NCI-H748 treated with DMSO at 0.1 percent for 48 hours (cell line): ENCODE measurements at places on chromosomes 2 and 18.

DNA sequence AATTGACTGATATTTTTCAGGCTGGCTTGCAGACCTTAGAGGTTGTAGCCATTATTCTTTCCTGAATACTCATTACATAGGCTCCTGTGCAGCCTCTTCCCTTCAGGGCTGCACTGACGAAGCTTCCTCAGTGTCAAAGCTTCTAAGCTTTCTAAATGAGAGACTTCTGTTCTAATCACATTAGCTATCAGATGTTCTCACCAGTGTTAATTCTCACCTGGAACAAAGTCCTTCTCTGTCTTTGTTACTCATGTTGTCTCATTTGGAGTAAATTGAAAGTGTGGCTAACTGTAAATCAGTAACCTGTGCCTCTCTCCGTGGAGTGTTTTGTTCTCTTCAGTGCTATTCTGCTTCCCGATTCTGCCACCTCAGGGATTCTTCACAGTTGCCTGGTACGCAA, 76.9 kb downstream of the MC4R start:
- no peak for DNase-seq

DNA sequence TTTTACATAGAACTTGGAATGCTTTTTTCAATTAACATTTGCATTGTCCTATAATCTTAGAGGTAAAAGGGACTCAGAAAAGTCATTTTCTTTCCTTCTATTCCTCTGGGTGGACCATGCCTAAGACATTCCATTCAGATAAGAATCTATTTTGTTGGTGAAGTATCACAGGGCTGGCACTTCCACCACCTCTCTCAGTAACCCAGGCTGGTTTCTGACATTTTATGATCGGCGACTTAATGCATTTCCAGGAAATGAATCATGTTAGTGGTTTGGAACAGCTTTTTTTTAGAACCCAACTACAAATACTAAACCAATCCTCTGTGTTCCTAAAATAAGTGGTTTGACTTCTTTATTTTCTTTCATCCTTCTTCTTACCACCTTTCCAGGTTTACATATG, 27.0 kb downstream of the GAD1 start:
- DNase-seq, result no peak

DNA sequence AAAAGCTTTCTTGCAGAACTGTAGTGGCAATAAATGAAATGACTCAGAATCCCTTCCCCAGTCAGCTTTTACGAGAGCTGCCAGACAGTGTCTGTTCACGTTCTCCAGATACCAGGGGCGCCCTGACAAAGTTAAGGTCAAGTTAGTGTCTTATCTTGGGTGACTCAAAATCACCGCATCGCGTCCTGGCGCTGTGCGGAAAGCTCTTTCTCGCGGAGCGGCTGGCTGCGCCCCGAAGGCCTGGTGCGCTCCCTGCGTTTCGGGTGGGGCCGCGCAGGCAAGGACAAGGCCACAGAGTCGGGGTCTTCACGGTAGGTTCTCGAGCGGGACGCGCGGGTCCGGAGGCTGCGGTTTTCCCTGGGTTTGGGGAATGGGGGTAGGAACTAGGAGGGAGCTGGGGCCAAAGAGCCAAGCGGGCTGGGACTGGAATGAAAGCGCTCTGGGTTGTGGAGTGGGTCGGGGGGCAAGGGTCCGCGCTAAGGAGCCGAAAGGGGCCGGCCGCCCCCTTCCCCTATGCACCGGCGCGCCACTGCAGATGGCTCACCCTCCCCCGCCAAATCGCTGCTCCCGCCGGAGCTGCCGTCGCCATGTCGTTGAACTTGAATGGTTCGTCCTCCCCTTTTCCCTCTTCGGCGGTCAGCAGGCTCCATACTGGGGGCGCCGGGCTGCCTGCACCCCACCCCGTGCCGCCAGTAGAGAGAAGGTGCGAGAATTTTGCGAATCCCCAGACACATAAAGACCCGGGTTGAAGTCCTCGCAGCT, 2.6 kb upstream of the HOXD11 start:
- no peak for DNase-seq

GRCh38 chr2:129252781-129253460, 726.5 kb upstream of the RAB6C start:
- DNase-seq, result no peak

- no peak for DNase-seq
Measured at GRCh38 chr18:43234889-43235288, 42.4 kb downstream of the SYT4 start.

DNA sequence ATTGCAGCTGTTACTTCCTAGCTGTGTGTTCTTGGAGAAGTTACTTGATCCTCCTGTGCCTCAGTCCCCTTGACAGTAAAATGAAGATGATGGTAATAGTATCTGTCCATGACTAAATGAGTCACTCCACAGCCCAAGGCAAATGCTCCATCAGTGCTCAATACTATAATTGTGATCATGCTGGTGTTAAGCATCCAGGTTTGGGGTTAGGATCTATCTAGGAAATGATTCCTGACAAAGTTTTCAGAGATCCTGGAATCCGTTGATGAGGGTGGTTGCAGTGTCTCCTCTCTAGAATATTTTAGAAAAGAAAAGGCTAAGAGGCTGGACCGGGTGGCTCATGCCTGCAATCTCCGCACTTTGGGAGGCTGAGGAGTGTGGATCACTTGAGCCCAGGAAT, 2.7 kb upstream of the PRELID3A start:
- no peak for DNase-seq

DNA sequence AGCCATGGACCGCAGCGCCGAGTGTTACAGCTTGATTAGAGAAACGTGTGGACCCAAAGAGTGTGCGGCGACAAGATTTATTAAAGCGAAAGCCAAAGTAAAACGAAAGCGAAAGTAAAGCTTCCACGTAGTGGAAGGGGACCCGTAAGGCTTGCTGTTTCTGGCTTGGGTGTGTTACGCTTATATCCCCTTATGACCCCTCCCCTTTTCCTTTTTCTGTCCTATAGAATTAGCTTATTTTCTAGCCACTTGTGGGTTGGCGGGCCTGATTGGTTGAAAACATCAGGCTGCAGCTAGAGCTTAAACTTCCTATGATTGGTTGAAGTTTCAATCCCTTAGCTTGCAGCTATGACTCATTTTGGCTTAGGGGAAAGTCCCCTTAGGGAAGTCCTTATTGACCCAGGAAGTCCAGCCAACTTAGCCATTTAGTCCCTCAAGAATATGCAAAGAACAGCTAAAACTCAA, 969.7 kb downstream of the DCDC2C start:
- DNase-seq, result peak; percentile 89
